CD4-positive, alpha-beta T cell (primary cell): ENCODE measurements at places on chromosomes 11 and 22.
A peak's percentile ranks its signal among the peaks of the same experiment; 100 is the strongest.

DNA sequence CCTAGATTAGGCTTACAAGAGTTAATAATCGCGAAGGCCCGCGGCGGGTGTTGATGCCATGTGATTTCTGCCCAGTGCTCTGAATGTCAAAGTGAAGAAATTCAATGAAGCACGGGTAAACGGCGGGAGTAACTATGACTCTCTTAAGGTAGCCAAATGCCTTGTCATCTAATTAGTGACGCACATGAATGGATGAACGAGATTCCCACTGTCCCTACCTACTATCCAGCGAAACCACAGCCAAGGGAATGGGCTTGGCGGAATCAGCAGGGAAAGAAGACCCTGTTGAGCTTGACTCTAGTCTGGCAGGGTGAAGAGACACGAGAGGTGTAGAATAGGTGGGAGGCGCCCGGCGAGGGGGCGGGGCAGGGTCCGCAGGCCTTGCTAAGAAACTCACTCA lies 65.5 kb downstream of the AAMDC start:
- no peak for DNase-seq

- DNase-seq = no peak
These were observed 1328.9 kb downstream of the BRD1 start for GRCh38 chr22:48498526-48499331.

DNA sequence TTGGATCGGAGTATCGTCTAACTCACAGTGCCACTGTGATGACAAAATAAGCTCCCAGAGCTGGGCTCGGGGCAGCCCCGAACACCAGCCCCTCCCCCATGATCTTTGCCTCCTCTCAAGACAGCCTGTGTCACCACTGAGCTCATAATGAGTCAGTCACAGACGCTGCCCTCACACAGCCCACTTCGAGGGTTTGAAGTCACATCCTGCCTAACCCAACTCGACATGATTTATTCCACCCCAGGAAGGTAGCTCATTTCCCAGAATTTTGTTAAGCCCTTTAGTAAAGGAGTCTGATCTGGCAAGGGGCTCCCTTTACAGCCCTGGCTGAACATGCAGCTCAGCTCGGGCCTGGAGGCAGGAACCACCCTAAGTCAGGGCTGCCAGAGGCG lies 22.8 kb downstream of the MYH9 start:
- peak; percentile 91 for DNase-seq

- no peak for DNase-seq
These were observed 77.3 kb downstream of the ZBTB44 start for GRCh38 chr11:130237282-130238006.

DNA sequence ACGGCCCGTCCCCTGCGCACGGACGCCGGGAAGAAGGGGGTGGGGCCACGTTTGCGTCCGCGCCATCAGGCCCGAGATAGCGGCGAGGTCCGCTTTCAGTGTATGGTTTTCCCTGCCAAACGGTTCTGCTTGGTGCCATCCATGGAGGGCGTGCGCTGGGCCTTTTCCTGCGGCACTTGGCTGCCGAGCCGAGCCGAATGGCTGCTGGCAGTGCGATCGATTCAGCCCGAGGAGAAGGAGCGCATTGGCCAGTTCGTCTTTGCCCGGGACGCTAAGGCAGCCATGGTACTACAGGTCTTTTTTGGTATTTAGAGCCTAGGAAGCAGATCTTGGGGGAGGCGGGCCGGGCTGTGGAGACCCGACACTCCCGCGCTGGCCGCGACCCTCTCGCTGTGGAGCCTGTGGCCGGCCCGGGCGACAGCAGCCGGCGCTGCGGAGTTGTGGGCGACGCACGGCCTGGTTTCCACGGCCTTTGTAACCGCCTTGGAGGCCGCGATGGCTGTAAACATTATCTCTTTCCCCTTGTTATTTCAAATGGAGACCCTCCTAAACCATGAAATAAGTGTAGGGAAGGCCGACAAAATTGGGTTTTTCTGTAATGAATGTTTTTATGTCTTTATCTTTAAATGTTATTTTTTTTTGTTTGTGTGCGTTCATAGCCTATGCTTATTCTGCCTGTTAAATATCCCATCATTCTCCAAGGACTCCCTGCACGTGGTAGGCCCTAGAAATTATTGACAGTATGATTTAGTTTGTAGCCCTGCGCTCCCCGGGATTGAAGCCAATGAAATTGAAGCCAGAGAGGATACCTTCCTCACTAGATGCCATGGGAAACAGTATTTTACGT lies at the start of gene AASDHPPT:
AASDHPPT (plus strand) TSS at position 54 of the 847 bp plus-strand sequence; CDS start at position 103, 49 bp downstream.
- DNase-seq = no peak

DNA sequence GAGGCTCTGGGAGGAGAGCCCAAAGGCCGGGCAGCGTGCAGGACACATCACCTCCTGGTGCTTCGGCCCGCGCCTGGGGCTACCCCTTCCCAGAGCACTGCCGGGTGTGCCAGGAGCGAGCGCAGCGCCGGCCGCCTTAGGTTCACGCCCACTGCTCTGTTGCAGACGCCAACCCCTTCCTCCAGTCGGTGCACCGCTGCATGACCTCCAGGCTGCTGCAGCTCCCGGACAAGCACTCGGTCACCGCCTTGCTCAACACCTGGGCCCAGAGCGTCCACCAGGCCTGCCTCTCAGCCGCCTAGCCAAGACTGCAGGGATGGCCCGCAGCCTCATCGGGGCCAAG lies 79.0 kb downstream of the MED15 start:
- DNase-seq = no peak

DNA sequence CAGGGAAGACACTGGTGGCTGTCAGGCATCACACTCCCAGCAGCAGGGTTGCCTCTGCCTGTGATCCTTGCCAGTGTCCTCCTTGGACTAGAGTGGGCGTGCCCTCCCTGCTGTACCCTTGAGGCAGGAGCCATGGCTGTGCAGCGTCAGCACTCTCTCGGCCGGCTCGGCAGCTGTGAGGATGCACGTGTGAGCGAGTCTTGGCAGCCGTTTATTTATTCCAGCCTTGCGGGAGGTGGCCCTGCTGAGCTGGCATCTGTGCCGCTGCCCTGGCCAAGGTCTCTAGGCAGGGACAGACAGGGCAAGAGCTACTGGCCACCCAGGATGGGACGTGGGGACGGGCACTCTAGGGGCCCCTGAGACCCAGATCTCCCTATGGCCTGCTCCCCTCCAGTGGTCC lies 33.9 kb downstream of the TSPAN4 start:
- no peak for DNase-seq

DNA sequence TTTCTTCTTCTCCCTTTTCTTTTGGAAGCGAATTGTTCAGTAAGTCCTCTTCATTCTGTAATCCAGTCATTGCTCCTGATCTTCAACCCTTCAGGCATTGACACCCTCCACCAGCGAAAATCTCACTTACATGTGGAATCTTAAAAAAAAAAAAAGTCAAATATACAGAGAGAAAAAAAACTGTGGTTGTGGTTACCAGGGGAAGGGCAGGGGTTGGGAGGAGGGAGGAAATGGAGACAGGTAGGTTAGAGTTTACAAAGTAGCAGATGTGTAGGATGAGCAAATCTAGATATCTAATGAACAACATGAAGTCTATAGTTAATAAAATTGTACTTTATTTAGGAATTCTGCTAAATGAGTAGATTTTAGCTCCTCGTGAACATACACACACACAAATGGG lies 17.7 kb upstream of the TMEM123 start:
- no peak for DNase-seq

GRCh38 chr11:17798253-17798652 lies 63.7 kb downstream of the KCNC1 start:
- DNase-seq = no peak

DNA sequence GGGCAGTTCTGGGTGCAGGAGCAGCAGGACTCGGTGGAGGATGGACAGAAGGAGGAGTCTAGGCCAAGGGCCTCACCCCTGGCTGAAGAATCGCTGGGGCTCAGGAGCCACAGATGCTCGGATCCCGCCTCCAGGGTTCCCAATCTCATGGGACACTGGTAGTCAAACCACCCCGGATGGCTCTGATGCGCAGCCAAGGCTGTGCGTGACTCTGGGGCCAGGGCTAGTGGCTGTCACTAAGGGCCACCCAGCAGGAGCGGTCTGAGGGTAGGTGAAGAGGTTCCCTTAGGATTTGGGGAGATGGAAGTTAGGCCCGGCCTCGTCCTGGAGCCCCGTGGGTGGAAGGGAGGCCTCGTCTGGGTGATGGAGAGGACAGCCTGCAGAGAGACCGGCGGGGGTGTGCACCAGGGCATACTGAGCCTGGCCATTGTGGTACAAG lies 300.6 kb downstream of the TBC1D22A start:
- no peak for DNase-seq

DNA sequence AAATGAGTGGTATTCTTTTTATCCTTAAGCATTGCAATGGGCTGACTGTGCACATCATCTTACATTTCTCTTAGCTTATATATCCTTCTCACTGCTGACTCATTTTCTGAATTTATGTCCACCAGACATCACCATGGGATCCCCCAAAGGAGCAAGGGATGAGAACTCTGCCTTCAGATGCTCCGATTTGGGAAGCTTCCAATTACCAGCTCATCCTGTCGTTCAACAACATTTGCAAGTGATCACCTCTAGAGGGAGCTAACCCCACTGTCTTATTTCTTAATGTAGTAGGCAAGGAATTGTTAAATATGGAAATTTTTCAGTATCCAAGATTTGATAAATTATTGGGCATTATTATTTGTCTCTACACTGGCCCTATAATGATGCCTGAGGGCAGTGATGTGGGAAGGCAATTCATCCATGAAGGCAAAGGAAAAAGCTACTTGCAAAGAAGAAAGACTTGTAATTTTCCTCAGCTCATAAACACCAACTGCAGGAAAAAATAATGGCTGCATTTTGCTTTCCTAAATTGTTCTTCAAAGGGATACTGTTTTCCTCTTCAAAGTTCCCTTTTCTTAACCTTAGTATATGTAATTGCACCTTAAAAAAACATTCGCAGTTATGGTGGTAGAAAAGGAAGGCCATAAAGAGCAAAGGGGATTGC lies 102.4 kb upstream of the FSHB start:
- DNase-seq = no peak

GRCh38 chr11:133784359-133784758 lies 61.0 kb downstream of the SPATA19 start:
- DNase-seq = no peak

DNA sequence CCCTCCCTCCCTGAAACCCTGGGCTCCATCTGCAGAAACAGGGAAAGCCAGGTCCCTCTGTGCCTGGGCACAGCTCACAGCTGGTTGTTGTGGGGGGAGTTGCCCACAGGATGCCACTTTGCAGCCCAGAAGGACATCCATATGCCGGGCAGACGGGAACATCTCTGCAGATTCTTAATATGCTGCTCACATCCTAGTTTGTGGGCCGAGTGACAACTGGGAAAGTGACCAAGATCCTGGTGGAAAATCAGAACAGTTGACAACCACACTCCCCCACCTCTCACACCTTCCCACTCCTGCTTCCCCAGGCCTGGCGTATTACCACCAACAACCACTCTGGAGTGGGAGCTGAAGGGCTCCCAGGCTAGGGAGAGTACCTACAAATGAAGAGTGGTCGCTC lies 7.3 kb upstream of the SCGB1A1 start:
- DNase-seq = no peak

GRCh38 chr11:94423507-94423906 lies 22.3 kb upstream of the GPR83 start:
- no peak for DNase-seq

DNA sequence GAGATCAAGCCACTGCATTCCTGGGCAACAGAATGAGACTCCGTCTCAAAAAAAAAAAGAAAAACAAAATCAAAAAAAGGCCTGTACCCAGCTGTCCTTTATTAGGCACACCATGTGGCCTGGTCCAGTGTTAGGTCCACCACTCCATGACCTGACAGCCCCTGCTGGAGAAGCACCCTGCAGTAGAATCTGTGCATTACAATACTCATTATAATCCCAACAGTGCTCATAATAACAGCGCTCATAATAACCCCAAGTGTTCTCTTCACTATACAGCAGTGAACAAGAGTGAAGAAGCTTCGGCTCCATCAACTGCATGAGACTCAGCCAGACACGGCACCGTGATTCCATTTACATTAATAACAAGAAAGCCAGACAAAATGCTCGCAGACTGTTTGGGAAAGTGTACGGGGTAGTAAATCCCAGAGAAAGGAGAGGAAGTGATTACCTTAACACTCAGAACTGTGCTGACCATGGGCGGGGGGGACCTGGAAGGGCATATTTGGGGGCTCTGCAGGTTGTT lies 8.9 kb upstream of the EHD1 start:
- no peak for DNase-seq

- DNase-seq = no peak
These were observed 38.0 kb downstream of the CDKN1C start for GRCh38 chr11:2847561-2847960.

- DNase-seq = no peak
These were observed 101.2 kb downstream of the SIK3 start for GRCh38 chr11:116997071-116997470.

DNA sequence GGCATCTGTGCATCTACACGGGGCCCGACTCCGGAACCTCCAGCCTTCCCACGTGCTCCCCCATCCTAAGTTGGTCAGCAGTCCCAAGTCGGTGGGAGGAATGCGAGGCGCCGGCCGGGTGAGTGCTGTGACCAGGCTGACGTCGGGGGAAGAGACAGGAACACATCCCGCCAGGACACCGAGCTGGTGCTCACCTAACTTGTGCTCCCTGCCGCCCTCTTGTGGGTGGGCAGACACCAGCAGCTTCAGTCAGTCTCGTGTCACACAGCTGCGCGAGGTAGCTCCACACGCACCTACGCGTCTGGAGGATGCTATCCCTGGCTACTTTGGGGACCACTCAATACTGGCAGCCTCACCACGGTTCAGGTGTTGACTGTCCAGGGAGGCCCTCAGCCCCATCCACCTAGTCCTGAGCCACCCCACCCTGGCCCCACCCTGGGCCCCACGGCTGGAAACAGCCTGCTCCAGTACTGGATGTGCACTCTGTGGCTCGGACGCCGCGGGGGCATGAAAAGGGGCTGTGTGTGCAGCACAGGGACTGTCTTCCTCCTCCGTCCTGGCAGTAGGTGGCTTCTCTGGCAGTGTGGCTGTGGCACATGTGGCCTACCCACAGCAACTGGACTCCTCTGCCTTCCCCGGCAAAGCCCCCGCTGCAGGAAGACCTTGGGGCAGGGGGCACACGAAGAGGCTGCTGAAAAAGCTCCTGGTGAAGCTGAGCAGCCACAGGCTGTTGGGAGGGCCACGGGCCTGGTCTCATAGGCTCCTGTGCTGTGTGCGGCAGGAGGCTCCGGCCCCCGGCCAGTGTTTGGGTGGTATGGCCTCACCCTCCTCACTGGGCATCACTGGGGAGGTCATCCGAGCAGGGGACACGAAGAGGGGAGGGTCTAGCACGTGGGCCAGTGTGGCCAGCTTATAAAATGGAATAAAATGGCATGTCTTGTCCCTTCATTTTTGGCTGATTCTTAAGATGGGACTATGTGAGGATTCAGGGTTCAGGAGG lies 11.2 kb upstream of the BID start:
- peak; percentile 66 for DNase-seq

DNA sequence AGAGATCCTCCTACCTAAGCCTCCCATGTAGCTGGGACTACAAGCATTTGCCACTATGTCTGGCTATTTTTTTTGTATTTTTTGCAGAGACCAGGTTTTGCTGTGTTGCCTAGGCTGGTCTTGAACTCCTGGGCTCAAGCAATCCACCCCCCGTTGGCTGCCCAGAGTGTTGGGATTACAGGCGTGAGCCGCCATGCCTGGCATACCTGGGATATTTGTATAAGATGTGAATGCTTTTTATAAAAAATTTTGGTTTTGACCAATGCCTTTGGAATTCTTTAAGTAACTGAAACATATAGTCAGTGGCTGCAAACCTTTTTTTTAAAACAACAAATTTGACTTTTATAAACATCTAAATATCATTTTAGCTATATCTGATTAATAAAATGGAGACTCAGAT lies 42.4 kb downstream of the ADAMTS8 start:
- no peak for DNase-seq
